GM23338 (cell line): ENCODE measurements at places on chromosomes 11 and 22. TPM values are rescaled to one million over a fixed set of nuclear protein-coding genes. Genes with fewer than 3 reads are reported as not detected.

Gene OR4A16
- polyA plus RNA-seq: not detected in 2 replicates

Gene SLC22A9
- not detected in 2 replicates for polyA plus RNA-seq

DNA sequence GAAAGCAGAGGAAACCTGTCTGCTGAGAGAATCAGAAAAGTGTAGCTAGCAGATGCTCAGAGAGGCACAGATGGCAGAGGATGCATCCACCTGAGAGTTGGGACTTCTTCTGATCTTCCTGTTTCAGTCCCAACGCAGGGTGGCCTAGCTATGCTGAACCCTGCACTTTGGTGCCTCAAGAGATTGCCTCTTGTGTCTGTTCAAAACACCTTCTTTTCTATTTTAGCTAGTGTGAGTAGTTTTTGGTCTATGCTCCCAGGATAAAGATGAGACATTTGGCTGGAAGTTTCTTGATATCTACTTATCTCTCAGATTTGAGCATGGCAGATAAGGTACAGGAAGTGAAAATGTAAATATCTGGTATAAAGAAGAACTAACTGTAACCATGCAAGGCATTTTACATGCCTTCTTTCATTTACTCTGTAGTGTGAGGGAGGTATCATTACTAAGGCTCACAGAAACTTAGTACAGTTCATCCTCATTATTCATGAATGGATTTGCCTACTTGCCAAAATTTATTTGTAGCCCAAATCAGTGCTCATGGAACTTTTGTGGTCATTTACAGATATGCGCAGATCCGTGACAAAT lies 47.0 kb upstream of the PSMA1 start:
- no peak for DNase-seq

Gene RBFOX2
- polyA plus RNA-seq: 84.8 and 88.8 TPM in 2 replicates

DNA sequence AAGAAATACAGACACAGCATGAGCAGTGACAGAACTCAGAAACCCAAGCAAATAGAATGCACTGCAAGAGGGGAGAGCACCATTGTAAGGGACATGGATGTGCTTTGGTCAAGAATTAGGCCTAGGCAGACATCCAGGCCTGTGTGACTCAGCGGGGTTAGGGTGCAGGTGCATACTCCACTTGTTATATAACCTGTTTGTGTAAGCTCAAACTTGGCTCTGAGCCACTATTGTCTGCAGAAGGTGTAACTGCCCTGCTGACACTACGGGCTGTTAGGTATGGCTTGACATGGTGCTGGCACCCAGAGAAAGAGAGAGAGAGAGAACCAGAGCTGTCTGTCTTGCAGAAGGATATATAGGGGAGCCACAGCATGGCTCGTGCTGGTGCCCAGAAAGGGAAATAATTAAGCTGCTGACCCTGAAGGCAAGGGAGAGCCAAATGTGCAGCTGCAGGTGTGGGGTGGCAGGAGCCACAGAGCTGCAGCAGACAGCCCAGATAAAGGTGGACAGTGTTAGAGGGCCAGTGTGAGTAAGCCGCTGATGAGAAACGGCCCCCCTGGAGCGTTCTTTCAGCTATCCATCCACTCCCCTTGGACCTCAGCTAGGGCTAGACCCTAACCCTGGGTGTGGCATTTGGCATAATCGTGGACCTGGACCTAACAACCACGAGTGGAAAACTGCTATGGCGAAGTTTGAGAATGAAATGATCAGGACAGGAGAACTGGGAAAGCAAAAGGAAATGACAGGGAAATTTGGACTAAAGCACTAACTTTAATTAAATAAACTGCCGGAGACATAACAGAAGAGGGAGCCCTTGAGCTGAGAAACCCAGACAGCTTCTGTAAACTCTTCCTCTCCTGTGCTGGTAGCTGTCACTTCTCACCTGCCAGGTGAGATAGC lies 253.0 kb upstream of the CCDC179 start:
- DNase-seq: peak; percentile 79

GRCh38 chr22:40818192-40818746 lies 877 bp downstream of the SLC25A17 start:
- DNase-seq: no peak

- no peak for DNase-seq
These were observed 177.5 kb upstream of the TMEM45B start for GRCh38 chr11:129637983-129638776.

- DNase-seq: peak; percentile 88
These were observed 29.1 kb upstream of the BIRC3 start for GRCh38 chr11:102287964-102288724.

GRCh38 chr22:22886546-22886945 lies 1.1 kb upstream of the IGLL5 start:
- no peak for DNase-seq
